Endothelial cell (in vitro differentiated cells): ENCODE measurements at places on chromosomes 2 and 18. TPM values are rescaled to one million over a fixed set of nuclear protein-coding genes. Genes with fewer than 3 reads are reported as not detected.

CRYGC gene
- not detected for total RNA-seq

DNA sequence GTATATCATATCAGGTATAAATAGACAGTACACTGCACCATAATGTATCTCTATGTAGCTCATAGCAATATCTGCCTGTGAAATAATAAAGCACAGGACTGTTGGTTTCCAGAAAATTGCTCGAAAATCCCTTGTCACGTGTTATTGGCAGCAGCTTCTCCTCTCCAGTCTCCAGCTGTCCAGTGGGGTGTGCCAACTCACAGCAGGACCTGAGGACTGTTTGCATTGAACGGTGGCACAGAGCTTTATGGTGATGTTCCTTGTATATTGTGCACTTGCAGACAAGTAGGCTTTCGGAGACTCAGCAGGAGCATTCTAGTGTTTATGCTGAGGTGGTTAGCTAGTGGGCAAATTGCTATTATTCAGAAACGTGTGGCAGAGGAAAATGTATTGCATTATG is 182.2 kb upstream of the ATP5MC3 start:
- DNase-seq, result no peak

SOWAHC gene
- total RNA-seq, result 2.2 TPM

DNA sequence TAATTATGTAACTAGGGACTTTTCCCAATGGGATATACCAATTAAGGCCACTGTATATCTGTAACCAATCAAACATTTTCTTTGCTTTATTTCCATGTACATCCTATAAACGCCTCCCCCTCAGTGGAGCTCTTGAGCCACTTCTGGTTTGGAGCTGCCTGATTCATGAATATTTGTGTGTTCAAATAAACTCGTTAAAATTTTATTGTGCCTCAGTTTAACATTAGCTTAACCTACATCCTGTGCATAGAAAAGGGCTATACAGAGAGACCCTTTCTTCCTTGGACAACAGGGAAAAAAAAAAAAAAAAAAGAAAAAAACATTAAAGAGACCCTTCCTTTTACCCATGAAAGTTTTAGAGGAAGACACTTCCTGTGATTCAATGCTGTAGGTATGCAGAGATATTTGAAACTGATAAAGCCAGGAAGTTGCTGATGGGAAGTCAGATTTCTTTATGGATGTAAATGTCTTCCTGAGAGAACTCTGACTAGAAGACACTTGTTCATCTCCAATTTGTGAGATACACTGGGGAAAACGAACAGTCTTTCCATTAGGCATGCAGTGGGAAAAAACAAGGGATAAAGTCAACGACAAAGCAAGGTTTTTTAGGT is 614.6 kb upstream of the SOX11 start:
- DNase-seq, result no peak

DNA sequence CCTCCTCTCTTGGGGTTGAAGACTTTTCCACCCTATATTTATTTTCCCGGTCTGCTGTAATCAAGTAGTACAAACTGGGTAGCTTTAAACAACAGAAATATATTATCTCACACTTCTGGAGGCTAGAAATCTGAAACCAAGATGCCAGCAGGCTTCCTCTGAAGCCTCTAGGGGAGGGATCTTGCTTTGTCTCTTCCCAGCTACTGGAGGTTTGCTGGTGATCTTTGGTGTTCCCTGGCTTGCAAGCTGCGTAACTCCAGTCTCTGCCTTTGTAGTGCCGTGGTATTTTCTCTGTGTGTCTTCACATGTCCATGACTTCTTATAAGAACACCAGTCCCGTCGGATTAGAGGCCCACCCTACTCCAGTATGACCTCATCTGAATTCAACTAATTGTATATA is 44.4 kb downstream of the MYO3B start:
- no peak for DNase-seq

- no peak for DNase-seq
These were observed 499.5 kb upstream of the MYT1L start for GRCh38 chr2:2830576-2830975.

FBXO11 gene
- total RNA-seq, result 84.6 TPM

GRCh38 chr18:42564761-42565160 is 550.7 kb downstream of the RIT2 start:
- no peak for DNase-seq

- no peak for DNase-seq
These were observed 3.6 kb upstream of the PRSS56 start for GRCh38 chr2:232516551-232516950.

OTX1 gene
- total RNA-seq, result 0.33 TPM

GRCh38 chr2:136125236-136125635 is 7.3 kb upstream of the CXCR4 start:
- no peak for DNase-seq

VWA3B gene
- not detected for total RNA-seq

DNA sequence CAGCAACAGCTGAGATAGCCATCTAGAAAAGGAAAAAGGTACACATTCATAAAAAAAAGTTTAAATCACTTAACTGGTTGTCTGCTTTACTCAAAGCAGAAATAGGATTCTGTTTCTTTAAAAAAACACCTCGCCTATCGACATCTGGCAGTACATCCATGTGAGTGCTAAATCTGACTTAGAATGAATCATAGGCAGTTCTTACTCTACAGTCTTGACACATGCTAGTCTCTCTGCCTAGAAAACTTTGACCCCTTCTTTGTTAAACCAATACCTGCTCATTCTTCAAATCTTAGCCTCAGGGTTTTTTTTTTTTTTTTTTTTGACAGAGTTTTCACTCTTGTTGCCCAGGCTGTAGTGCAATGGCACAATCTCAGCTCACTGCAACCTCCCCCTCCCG is 37.1 kb upstream of the GPR75 start:
- no peak for DNase-seq

DNA sequence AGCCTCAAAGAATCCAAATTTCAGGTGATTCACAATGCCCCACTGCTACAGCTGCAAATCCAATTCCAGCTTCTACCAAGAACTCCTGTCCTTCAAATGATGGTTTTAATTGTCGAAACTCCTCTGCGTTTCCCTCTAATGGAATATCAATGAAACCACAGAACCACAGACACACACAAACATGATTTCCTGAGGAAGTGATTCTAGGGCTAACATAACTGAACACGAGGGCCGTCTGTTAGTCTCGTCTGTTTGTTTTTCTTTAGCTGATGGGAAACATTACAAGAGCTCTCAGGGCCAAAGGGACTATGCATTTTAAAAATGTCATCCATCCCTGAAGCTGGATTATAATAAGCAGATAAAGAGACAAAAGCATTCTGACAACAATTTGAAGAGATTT is 59.4 kb downstream of the RNF152 start:
- DNase-seq, result no peak

- DNase-seq, result no peak
These were observed 197.7 kb upstream of the SH3BP4 start for GRCh38 chr2:234754126-234754525.
